Mammary epithelial cell (primary cell): ENCODE measurements at places on chromosomes 7 and 10.

DNA sequence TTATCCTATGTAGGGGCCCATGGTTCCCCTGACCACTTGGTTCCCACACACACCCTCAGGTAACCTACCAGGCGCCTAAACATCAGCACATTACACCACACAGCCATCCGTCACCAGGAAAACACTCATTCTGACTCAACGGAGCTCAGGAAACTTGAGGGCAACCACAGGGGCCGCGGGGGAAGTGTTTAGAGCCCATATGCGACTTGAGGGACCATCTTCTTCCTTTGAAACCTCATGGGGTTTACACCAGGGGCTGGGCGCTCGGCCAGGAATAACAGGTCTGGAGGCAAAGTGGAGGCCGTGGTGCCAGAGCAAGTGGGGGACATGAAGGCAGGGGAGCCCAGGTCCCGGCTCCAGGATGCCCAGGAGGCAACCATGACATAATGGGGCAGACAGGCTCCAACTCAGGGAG is 1.5 kb downstream of the STX1A start:
- peak; percentile 94 for DNase-seq

DNA sequence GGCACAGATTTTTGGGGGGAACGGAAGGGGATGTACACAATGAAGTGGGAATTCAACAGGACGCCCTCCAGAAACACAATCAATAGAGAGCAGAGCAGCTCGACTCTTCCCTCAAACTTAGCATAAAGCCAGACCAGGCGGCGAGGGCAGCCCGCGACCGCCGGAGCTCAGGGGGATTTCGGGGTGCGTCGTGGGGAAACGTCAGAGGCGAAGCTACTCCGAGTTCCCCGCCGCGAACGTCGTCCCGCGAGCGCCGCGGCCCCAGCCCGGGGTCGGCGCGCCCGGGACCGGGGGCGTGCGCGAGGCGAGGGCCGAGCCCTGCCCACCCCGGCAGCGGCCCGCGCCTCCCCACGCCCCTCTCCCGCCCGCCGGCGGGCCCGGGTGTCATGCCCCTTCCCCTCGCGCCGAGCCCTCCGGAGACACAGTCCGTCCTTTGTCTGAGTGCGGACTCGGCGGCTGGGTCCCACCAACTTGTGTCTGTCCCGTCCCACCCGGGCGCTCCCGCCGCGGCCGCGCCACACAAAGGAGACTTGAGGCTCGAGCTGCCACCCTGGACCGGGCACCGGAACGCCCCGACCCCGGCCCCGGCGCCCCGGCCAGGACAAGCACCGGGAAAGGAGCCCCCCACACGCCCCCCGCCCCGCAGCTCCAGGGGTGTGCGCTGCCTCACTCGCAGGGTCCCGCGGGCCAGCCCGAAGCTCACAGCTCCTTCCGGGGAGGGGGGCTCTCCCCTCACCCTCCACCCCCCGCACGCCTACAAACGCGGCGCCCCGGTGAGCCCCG is 634 bp downstream of the EZH2 start:
- no peak for DNase-seq

GRCh38 chr10:115092258-115092554 is 959 bp upstream of the ATRNL1 start:
- no peak for DNase-seq

GRCh38 chr7:151696721-151697514 is 177.2 kb upstream of the RHEB start:
- DNase-seq = peak; percentile 63

DNA sequence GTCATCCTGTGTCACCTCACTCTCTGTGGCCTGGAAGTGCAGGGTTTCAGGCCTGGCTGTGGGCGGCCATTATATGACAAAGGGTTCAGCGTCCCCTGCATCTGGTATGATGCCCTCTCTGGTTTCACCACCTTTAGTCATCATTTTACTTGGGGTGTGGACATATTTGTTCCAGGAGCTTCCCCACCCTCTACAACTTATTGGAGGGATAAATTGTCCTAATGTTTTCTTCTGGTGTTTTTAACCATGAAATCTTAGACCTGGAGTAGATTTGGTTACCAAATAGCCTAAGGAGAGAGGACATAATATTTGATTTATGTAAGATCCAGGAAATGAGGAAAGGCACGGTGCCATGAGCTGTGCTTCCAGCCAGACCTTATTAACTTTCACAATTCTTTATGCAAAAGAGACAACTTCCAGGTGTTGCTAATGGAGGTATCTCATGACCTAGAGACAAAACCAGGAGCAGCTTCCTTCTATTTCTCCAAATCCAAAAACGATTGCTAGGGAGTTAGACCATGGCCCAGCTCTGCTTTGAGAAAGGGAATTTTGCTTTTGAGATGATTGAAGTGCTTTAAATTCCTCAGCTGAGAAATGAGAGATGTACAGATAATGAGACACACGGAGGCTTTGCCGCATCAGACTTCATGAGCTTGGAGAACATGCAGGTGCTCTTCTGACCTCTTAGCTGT is 20.9 kb downstream of the WBP1L start:
- DNase-seq = no peak

- DNase-seq = no peak
These were observed 54.1 kb upstream of the ABI1 start for GRCh38 chr10:26914898-26915297.

- no peak for DNase-seq
These were observed 6.1 kb upstream of the TMEM184A start for GRCh38 chr7:1562116-1562515.

GRCh38 chr10:93757136-93757535 is 600 bp upstream of the LGI1 start:
- DNase-seq = no peak

GRCh38 chr7:15581352-15581951 is 19.6 kb upstream of the AGMO start:
- DNase-seq = no peak

DNA sequence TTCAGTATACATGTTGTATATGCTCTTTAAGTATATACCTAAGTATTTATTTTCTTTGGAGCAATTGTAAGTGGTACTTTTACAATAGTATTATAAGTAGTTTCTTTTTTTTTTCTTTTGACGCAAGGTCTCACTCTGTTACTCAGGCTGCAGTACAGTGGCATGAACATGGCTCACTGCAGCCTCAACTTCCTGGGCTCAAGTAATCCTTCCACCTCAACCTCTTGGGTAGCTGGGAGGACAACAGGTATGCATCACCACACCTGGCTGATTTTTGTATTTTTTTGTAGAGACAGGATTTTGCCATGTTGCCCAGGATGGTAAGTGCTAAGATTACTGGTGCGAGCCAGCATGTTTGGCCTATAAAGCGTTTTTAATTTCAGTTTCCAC is 13.7 kb upstream of the CDCA7L start:
- DNase-seq = no peak

- DNase-seq = no peak
These were observed 57.8 kb upstream of the FZD1 start for GRCh38 chr7:91206361-91206960.

DNA sequence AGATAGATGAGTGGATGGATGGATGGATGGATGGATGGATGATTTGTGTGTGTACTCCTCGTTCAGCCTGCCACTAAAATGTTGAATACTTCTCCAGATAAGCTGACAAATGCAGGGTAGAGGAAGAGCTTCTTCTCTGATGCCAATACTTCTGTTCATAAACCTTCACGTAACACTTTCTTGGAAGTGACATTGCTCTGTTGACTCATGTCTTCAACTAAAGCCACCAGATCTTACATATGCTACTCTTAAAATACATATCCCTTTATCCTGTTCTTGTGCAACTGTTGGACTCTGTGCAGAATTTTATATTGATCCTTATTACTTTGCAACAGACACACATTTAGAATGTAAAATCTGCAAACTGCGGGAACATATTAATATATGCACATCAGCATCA is 26.9 kb downstream of the PIK3AP1 start:
- DNase-seq = no peak

DNA sequence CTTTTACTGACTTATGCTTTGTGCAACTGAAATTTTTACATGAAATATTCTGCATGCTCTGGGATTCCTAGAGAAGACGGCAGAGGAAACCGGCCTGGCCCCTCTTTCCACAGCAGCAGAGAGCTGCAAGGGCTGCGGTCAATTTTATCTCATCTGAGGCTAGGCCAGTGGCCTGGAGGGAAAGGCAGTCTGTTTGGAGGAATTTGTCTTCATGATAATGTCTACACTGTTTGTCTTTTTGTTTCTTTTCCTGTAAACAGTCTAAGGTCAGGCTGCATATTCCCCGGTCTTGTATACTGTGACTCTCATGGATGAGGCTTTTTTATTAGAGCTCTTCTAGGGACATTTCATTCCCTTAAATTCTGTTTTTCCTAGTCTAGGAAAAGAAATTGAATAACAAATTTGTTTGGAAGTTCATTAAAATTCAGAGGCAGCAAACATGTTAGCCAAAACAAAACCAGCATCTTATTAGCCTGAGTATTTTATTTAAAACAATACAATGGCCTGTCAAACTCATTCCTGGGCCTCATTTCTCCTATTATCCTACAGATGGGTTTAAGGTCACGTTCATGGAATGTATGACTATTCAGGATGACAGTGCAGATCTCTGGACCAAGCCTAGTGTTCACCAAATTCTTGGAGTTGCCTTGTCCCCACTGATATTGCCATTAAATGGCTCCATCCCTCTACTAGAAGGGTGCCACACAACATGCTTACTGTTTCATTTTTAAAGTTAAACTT is 26.4 kb downstream of the LAMB4 start:
- DNase-seq = no peak

DNA sequence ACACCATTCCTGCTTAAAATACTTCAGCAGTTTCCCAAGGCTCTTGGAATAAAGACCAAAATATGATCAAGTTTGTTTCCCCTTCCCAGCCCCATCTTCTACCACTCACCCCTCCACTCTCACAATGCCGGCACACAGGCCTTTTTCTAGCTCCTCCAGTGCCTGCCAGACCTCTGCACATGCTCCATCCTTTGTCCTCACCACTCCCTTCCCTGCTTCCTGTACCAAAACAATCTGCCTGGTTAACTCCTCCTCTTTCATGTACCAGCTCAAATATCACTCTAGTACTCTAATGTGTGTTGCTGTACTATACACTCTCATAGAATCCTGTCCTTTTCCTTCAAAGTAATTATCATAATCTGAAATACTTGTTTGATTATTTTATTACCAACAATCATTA is 19.4 kb downstream of the SCRN1 start:
- no peak for DNase-seq

- no peak for DNase-seq
These were observed 269.0 kb downstream of the ARHGAP12 start for GRCh38 chr10:31659665-31660064.

- DNase-seq = peak; percentile 87
These were observed 8.7 kb upstream of the HOXA2 start for GRCh38 chr7:27111042-27111750.

DNA sequence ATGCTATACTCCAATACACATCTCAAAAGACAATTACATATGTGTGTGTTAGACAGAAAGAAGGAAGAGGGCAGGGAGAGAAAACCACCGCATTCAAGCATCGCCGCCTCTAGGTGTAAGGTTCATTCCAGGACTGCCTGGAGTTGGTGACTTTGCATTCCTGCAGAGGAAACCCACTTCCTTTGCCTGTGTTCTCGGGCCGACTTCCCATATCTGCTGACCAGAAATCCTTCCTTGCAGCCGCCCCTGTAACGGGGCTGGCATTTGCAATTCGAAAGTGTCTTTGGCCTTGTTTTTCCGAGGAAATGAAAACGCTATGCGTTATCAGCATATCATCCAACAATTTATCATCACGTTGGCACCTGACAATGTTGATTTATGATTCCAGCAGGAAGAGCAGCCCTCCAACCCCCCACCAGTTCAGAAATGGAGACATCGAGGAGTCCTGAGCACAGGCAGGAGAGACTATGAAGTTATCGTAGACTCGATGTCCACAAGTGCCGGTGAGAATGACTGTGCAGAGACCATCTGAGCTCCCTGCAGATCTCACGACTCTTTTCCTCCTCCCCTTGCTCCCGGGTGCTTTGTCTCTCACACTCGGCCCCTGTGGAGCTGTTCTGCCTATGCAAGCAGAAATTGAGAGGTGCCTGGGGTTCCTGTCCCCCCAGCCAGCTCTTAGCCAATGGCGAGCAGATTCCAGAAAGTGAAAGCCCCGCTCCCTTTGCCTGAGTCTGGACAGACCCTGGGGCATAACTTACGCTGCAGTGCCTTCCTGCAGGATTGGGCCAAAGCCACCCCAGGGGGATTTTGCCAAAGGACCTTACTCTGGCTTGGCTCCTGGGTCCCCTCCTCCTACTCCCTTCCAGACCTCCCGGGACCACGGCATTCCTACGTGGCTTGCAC is 68.9 kb upstream of the FOXK1 start:
- peak; percentile 20 for DNase-seq

GRCh38 chr10:7794251-7795026 is 6.5 kb downstream of the ATP5F1C start:
- DNase-seq = no peak

DNA sequence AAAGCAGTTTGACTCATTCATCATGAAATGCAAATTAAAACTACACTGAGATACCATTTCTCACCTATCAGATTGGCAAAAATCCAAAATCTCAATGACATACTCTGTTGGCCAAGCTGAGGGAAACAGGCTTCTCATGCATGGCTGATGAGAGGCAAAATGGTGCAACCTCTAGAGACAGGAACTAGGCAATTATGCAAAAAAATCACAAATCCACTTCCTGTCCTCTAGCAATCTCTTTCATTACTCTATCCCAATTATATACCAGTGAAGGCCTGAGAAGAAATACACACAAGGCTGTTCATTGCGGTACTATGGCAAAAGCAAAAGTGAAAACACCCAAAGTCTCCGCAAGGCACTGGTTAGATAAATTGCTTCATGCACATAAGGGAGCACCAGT is 25.9 kb upstream of the PTPRN2 start:
- no peak for DNase-seq

GRCh38 chr7:98731651-98732050 is 114.6 kb downstream of the NPTX2 start:
- DNase-seq = no peak

- no peak for DNase-seq
These were observed 1180.4 kb downstream of the CNTNAP2 start for GRCh38 chr7:147296986-147297385.

GRCh38 chr7:118862740-118863139 is 638.2 kb downstream of the ANKRD7 start:
- no peak for DNase-seq

DNA sequence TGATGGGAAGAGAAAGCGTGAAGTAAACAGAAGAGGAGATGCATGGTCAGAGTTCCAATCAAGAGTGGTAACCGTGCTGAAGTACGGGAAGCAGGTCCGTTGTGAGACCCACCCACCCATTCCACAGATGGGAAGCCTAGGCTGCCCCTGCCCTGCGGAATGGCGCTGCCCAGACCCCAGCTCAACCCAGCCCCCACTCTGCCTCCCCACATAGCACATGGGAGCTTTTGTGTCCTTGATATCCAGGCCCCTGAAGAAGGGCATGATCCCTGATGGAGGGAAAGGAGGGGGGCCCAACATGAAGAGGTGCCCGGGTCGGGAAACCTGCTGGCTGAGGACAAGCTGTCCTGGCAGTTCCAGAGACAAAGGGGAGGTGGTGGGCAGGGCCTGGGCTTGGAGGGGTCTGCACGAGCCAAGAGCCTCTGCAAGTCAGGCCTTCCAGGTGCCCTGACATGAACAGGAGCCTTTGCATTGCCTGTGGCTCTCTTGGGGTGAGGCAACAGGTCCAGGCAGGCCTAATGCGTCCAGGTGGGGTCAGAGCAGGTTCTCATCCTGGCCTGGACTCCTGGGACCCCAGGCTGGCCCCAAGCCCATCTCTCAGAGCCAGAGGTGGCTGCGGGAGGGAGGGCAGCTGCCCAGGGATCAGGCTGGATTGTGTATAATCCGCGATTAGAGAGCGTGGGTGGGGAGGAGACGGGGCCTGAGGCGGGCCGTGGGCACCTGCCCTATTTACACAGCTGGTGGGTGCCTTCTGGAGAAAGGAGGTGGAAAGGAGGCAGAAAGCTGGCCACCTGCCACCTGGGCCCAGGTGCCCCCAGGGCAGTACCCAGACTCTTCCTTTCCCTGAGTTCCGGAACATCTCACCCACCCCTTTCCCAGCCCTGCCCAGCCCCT is 23.5 kb downstream of the YKT6 start:
- peak; percentile 36 for DNase-seq
